ENCODE measurements at places on chromosomes 7 and 10.

- H3K27ac ChIP-seq, result no peak overlapping the region
- H3K4me3 ChIP-seq, result no peak overlapping the region
- DNase-seq, result no peak
- H3K36me3 ChIP-seq, result no peaks in the 10 kb centered on the region
- H3K4me1 ChIP-seq, result no peaks in the 10 kb centered on the region
These were observed 20.0 kb downstream of the GUSB start for GRCh38 chr7:65962033-65962432.

DNA sequence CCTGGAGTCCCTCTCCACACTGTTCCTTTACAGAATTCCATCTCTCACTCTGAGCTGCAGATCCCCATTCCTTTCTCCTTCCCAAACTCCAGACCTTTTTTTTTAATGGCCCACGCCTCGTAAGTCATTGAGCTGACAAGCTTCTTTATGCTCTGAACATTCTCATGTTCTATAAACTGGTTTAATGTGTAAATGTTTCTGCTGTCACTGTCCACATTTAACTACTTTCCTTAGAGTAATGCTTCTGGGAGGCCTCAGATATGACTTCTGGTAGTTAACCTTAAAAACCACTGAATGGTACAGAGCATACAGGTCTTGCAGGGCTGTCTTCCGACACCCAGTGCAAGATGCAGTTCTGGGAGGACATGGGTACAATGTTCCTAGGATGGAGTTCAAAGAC, 71.1 kb upstream of the CAMK2B start:
- no peak for DNase-seq
- H3K4me3 ChIP-seq, result no peak overlapping the region
- H3K27ac ChIP-seq, result no peak overlapping the region
- no peaks in the 10 kb centered on the region for H3K36me3 ChIP-seq

- no peak overlapping the region for H3K27ac ChIP-seq
- H3K36me3 ChIP-seq, result no peaks in the 10 kb centered on the region
- H3K4me3 ChIP-seq, result no peak overlapping the region
- no peak for DNase-seq
These were observed 10.4 kb downstream of the TAX1BP1 start for GRCh38 chr7:27750316-27750715.

GRCh38 chr10:1431229-1431628, 306.1 kb downstream of the ADARB2 start:
- H3K36me3 ChIP-seq, result no peaks in the 10 kb centered on the region
- H3K27ac ChIP-seq, result no peak overlapping the region
- H3K4me3 ChIP-seq, result no peak overlapping the region
- H3K27me3 ChIP-seq, result no peaks in the 10 kb centered on the region
- H3K4me1 ChIP-seq, result no peaks in the 10 kb centered on the region

DNA sequence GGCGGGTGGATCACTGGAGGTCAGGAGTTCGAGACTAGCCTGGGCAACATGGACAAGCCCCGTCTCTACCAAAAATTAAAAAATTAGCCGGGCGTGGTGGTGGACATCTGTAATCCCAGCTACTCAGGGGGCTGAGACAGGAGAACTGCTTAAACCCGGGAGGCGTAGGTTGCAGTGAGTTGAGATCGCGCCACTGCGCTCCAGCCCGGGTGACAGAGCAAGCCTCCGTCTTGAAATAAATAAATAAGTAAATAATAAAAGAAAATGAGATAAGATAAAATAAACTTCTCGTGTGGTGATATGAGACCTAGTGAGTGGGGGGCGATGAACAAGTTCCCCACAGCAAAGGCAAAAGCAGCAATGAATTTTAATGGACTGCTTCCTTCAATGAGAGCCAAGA, 33.6 kb upstream of the LMTK2 start:
- no peak for DNase-seq
- H3K4me1 ChIP-seq, result no peaks in the 10 kb centered on the region
- no peaks in the 10 kb centered on the region for H3K36me3 ChIP-seq
- no peak overlapping the region for H3K4me3 ChIP-seq
- H3K27me3 ChIP-seq, result no peaks in the 10 kb centered on the region

GRCh38 chr7:138784692-138785091, 13.1 kb upstream of the TMEM213 start:
- no peaks in the 10 kb centered on the region for H3K4me1 ChIP-seq
- no peak for DNase-seq
- H3K27ac ChIP-seq, result no peak overlapping the region
- no peak overlapping the region for H3K4me3 ChIP-seq
- H3K36me3 ChIP-seq, result no peaks in the 10 kb centered on the region

DNA sequence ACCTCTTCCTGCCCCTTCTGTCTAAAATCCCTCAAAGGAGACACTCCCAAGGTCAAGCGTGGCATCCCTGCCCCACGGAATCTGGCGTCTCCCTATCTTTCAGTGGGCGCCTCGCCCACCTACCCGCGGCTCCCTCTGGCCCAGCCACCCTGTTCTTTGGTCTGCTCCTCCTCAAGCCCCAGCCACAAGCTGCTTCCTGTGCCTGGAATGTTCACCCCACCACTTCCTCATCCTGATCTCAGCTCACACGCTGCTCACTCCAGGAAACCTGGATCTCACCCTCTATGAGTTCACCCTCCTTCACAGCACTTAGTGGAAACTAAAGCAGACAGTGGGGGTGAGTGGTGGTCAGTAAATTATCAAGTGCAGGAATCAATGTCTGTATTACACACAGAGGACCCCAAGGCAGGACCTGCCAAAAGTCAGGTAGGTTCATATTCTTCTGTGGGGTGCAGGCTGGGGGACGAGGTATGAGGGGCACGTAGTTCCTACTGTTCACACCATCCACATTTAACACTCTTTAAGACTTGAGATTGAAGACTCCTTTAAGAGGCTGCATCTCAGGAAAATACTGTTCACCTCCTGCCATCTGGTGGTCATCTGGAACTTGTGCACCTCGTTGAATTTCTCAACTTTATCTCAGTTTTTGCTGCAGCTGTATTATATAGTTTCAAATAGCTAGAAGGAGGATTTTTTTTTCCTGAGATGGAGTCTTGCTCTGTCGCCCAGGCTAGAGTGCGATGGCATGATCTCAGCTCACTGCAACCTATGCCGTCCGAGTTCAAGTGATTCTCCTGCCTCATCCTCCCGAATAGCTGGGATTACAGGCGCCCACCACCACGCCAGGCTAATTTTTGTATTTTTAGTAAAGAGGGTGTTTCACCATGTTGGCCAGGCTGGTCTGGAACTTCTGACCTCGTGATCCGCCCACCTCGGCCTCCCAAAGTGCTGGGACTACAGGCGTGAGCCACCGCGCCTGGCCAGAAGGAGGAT, 166.6 kb downstream of the ARHGAP21 start:
- no peaks in the 10 kb centered on the region for H3K27me3 ChIP-seq
- DNase-seq, result peak; percentile 42
- H3K4me1 ChIP-seq, result peaks cover 6% of the 10 kb centered on the region
- H3K27ac ChIP-seq, result no peak overlapping the region
- no peaks in the 10 kb centered on the region for H3K36me3 ChIP-seq
- no peak overlapping the region for H3K4me3 ChIP-seq

DNA sequence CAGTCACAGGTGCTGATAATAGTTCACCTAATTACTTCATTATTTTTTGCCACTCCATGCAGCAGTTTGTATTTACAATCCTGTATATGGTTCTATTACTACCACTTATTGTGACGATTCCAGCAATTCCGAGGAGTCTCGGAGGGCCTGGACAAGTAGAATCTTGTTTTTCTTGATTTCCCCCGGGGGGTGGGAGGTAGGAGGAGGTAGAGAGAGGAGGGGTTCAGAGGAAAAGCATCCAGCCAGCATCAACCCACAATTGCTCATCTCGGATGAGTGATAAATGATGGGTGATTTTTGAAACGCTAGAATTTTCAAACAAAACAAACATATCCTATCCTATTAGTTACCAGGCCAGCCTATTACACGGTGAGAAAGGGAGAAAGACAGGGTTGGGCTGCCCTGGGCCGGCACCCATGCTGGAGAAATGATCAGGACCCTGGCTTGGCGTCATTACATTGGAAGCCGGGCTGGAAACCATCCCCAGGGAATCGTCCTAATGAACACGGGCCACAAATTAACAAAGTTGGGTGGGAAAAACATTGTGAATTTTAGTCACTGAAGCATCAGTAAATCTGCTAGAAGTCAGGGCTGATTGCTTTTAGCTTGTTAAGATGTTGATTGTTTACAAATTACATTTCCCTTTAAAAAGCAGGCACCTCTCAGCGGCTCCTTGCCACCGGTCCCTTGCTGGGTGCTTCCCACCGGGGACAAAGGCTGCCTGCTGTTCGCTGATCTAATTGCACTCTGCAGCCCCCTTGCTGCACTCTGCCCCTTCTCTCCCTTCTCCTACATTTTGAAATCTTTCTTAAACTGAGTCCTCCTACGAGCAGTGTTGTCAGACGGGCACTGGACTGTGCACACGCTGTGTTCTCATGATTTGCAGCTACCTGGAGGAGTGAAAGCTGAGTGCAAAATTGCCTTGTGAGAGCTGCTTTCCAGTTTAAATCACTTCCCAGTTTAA, 95.5 kb downstream of the FAM204A start:
- no peak overlapping the region for H3K4me3 ChIP-seq
- no peak for DNase-seq
- H3K36me3 ChIP-seq, result no peaks in the 10 kb centered on the region
- H3K4me1 ChIP-seq, result no peaks in the 10 kb centered on the region
- no peaks in the 10 kb centered on the region for H3K27me3 ChIP-seq

- H3K27me3 ChIP-seq, result no peaks in the 10 kb centered on the region
- no peaks in the 10 kb centered on the region for H3K4me1 ChIP-seq
- H3K4me3 ChIP-seq, result no peak overlapping the region
- H3K27ac ChIP-seq, result no peak overlapping the region
These were observed 125.9 kb upstream of the LYZL2 start for GRCh38 chr10:30755441-30755953.

DNA sequence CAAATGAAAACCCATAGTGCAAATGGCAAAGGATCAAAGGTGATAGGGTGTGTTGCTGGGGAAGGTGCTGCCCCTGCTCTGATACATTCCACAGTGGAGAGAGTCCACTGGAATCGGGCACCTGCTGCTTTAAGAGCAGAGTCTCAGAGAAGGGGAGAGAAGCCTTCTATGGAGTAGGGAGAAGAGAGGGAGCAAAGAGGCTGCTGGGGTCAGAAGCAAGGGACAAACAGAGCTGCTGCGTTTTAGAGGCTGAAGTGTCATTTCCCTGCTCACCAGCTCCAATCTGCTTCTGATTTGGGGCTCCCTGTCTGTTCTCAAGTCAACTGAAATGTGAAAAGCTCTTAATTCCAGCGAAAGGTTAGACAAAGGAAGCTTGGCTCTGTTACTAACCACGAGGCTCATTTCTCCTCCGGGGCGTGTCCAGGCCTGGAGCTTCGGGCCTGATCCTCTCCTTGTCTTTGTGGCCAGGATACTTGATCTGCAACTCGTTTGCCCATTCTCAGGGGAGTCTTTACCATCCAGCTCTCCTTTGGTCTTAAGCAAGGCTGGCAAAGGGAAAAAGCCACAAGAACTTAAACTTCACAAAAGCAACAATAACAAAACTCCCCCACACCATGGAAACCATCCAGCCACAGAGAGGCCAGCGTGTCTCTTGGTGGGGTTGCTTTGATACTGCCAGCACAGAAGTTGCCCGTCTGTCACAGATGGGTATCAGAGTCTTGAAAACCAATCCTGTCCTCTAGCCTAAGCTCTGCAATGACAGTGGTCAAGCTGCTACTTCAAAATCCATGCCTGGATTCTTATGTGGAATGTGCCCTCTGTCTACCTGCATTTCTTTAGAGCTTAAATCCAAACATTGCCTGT, 692.6 kb downstream of the SUGCT start:
- peak overlapping the region; percentile 53 for H3K27ac ChIP-seq
- peak; percentile 52 for DNase-seq
- H3K36me3 ChIP-seq, result no peaks in the 10 kb centered on the region
- peaks cover 21% of the 10 kb centered on the region for H3K4me1 ChIP-seq

GRCh38 chr7:91358303-91358702, 94.1 kb downstream of the FZD1 start:
- H3K27ac ChIP-seq, result no peak overlapping the region
- H3K27me3 ChIP-seq, result no peaks in the 10 kb centered on the region
- H3K4me3 ChIP-seq, result no peak overlapping the region
- no peak for DNase-seq
- no peaks in the 10 kb centered on the region for H3K36me3 ChIP-seq

DNA sequence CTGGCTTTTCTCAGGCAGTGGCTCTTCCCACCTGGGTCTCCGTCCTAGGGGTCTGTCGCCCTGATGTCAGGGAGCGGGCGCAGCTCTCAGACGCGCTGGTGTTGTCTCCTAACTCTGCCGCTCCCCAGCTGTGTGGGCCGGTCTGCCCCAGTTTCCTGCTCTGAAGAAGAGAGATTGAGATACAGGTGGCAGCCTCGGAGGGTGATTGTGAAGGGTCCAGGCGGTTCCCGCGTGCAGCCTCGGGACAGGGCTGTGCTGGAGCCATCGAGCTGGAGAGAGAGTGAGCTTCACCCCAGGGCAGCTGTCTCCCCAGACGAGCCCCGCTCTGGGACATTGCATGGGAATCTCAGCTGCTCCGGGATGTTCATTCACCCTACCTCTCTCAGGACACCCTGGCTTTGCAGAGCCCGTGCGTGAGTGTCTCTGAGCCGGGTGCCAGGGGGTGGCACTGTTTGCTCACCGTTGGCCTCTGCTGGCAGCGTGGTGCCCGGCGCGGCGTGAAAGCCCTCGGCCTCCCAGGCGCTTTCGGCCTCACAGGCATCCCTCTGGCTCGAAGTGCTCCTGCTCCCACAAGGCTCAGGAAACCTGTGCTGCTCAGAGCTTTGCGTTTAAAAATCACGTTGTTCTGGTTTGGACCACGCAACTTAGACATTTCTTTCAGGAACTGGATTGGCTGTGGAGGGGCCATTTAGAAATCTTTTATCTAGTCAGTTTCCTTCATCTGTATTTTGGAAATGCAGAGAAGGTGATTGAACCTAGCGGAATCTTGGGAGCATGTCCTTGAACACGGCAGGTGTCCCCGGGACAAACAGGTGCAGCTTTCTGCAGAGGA, 33.8 kb upstream of the ZFAND2A start:
- H3K4me3 ChIP-seq, result no peak overlapping the region
- no peaks in the 10 kb centered on the region for H3K27me3 ChIP-seq
- no peaks in the 10 kb centered on the region for H3K4me1 ChIP-seq
- no peaks in the 10 kb centered on the region for H3K36me3 ChIP-seq
- H3K27ac ChIP-seq, result no peak overlapping the region
- peak; percentile 77 for DNase-seq

DNA sequence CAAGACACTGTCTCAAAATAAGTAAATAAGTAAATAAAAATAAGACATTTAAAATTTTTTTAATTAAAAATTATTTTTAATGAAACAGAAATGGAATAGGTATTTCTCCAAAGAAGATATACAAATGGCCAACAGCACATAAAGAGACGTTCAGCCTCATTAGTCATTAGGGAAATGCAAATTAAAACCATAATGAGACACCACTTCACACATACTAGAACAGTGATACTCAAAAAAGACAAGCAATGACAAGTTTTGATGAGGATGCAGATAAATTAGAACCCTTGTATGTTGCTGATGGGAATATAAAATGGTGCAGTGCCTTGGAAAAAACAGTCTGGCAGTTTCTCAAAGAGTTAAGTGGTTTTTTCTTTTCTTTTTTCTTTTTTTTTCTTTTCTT, 26.5 kb upstream of the C10orf67 start:
- DNase-seq, result no peak
- H3K4me3 ChIP-seq, result no peak overlapping the region
- no peaks in the 10 kb centered on the region for H3K4me1 ChIP-seq
- H3K27ac ChIP-seq, result no peak overlapping the region
- no peaks in the 10 kb centered on the region for H3K27me3 ChIP-seq
